G401 (cell line): ENCODE measurements at places on chromosomes 11 and 22.

DNA sequence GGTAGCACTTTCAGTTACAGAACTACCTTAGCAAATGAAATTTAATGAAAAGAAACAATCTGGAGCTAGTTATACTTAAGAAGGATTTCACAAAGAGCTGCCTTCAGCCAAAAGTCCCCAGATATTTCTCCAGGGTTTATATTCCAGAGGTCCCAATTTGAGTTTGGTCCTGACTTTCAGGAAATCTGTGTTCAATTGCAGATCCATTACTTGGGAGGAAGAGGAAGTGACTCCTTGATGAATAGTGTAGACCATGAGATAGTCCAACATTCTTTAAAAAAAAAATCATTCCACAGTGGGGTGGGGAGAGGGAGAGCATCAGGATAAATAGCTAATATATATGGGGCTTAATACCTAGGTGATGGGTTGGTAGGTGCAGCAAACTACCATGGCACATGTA, 117.6 kb upstream of the ARHGAP20 start:
- DNase-seq: no peak

DNA sequence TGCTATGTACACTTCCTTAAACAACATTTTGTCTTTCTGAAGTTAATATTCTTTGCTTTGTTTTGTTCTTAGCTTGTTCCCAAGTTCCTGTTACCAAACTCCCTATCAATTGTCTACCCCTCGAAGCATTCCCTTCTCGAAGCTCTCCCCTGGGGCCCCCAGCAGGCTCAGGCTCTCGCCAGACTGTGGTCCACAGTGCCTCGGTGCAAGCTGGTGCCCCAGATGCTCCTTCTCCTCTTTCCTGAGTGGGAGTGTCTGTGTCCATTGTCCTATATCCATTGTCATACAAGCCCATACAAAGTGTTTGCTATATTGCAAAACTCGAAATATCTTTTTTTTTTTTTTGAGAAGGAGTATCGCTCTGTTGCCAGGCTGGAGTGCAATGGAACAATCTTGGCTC, 51.7 kb upstream of the RTL6 start:
- DNase-seq: no peak

DNA sequence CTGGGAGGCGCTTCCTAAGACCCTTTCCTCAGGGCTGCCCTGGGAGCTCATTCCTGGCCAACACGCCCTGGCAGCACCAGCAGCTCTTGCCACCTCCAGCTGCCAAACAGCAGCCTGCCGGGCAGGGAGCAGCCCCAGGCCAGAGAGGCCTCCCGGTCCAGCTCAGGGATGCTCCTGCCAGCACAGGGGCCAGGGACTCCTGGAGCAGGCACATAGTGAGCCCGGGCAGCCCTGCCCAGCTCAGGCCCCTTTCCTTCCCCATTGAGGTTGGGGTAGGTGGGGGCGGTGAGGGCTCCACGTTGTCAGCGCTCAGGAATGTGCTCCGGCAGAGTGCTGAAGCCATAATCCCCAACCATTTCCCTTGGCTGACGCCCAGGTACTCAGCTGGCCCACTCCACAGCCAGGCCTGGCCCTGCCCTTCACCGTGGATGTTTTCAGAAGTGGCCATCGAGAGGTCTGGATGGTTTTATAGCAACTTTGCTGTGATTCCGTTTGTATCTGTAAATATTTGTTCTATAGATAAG, 7.6 kb downstream of the SLC39A13 start:
- DNase-seq: peak; percentile 40

GRCh38 chr22:23106906-23107367, 34.9 kb downstream of the RSPH14 start:
- peak; percentile 27 for DNase-seq
